ENCODE measurements at places on chromosomes 13 and 19.

GRCh38 chr19:50328873-50329145 lies 368 bp downstream of the KCNC3 start:
- DNase-seq: no peak

DNA sequence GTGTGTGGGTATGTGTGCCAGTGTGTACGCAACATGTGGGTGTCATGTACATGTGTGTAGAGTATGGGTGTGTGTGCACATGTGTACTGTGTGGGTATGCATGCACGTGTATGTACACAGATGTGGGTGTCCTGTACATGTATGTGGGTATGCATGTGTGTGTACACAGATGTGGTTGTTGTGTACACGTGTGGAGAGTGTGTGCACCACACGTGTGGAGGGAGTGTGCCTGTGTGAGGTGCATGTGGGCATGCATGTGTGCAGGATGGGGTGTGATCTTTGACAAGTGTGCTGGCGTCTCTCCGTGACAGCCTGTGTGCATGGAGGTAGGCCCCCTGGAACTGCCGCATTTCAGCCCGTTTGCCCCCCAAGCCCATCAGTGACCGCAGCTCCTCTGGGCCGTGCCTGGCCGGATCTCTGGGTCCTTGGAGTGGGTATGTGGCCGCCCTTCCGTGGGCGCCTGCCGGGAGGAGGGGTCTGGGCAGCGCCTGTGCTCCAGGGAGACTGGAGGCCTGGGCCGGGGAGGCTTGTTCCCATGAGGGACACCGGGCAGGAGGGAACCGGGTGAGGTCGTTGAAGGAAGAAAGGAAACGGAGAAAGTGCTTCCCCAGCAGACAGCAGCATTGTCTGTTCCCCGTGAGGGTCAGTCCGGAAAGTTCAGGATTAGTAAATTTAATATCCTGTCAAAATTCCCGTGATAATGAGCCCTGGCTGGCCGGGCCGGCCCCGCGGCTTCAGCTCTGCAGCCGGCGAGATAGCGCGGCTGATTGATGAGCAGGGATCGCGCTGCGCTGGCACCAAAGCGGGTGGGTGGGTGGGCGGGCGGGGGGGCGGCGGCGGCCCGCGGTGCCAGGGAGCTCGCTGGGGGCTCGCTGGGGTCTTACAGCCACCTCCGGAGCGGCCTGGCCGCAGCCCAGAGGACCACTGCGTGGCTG lies 91.1 kb upstream of the SOX1 start:
- no peak for DNase-seq

GRCh38 chr19:33100894-33101644 lies 20.1 kb downstream of the GPATCH1 start:
- no peak for DNase-seq

DNA sequence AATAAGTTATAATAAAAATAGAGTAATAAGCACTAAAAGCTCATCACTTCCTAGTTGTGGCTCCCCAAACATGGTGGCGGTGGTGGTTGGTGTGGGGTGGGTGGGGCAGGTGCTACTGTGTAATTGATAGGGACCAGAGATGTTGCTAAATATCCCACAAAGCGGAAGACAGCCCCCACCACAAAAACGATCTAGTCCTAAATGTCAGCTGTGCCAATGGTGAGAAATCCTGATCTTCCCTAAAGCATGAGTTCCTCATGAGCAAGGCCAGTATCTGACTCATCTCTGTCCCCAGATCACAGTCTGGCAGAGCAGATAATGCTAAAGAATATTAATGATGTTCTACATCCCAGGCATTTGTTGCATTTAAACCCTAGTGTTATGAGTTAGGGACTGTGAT lies 1.9 kb upstream of the EDDM13 start:
- DNase-seq: no peak

GRCh38 chr19:19514881-19515641 lies at the start of gene TSSK6:
TSS of gene TSSK6 (minus strand) at chr19:19515548. CDS start at chr19:19515427, 121 bp downstream.
- no peak for DNase-seq

DNA sequence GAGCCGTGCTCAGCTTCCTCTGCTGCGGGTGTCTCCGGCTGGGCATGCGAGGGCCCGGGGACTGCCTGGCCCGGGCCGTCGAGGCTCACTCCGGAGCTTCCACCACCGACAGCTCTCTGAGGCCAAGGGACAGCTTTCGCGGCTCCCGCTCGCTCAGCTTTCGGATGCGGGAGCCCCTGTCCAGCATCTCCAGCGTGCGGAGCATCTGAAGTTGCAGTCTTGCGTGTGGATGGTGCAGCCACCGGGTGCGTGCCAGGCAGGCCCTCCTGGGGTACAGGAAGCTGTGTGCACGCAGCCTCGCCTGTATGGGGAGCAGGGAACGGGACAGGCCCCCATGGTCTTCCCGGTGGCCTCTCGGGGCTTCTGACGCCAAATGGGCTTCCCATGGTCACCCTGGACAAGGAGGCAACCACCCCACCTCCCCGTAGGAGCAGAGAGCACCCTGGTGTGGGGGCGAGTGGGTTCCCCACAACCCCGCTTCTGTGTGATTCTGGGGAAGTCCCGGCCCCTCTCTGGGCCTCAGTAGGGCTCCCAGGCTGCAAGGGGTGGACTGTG lies 1.2 kb downstream of the S1PR4 start:
- DNase-seq: no peak

DNA sequence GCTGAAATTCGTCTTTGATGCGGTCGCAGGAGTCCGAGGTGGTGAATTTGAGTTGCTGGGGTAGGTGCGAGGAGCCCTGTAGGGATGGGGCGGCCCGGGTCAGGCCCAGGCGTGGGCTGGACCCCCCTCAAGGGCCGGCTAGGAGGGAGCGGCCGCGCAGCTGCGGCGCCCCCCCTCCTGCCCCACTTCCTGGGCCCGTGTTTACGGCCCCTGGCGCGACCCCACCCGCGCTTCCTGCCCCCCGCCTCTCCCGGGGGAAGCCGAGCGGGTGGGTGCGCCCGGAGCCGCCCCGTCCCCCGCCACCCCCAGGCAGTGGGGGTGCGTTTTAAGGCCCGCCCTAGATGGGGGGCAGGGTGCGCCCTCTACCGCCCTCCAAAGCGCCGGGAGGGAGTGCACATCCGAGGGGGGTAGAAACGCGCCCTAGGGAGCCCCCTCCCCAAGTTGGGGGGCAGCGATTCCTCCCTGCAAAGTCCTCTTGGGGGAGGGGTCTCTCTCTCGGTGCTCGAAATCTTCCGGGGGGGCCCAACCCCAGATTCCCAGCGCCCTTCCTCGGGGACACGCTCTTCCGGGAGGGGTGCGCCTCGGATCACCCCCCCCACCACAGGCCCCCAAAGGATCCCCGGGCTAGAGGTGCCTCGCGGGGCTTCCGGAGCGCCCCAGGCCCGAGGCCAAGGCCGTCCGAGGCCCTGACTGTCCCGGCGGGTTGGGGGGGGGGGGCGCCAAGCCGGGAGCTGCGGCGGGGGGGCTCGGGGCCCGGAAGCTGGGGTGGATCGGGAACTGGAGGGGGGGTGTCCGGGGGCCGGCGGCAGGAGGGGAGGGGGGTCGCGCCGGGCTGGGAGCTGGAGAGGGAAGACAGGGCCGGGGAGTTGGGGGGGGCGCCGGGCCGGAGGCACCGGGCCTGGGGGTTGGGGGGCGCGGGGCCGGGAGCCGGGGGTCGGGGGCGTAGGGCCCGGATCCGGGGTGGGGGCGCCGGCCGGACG lies 823 bp downstream of the TLE5 start:
- DNase-seq: no peak

GRCh38 chr19:32540621-32541020 lies 40.4 kb upstream of the PDCD5 start:
- no peak for DNase-seq

- no peak for DNase-seq
Observed at GRCh38 chr13:85725433-85725832, 73.8 kb downstream of the SLITRK6 start.

DNA sequence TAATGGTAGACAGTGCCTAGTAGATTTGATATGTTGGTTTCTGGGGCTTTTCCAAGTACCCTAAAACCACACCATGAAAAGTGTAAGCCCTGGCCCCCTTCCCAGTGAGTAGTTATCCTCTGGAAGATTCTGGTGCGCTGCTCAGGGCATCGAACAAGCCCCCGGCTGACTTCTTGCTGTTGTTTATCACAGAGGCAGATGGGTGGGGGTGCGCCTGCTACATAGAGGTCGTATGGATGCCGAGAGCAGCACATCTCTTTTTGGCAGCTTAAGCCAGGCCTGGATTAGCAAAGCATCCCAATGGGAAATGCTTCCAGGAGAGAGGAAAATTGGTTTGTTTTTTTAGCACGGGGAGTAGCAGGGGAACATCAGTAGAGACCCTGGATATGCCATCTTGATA lies 26.3 kb upstream of the SPATA13 start:
- no peak for DNase-seq

GRCh38 chr13:91347996-91348905 lies 764 bp downstream of the MIR17HG start:
- DNase-seq: no peak

- DNase-seq: no peak
Observed at GRCh38 chr19:34231439-34231838, 22.9 kb upstream of the GARRE1 start.

GRCh38 chr13:110234532-110234931 lies 72.4 kb downstream of the COL4A1 start:
- DNase-seq: no peak

DNA sequence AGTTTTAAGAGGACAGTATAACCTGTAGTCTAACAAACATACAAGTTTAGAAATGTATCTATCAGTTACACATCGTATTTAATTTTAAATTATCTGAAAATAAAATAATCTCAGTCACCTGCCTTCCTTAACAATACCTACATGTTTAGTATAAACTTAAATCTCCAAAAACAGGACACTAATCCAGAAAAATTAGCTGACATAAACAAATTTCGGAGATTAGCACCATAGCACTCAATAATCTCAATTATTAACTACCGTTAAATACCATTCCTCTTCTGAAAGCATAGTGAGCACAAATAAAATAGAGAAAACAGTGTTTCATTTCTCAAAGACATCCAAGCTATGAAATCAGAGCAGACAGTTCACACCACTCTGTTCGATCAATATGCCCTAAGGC lies 13.2 kb downstream of the MED4 start:
- DNase-seq: no peak

GRCh38 chr13:19586904-19587634 lies 25.7 kb upstream of the TPTE2 start:
- no peak for DNase-seq

- DNase-seq: no peak
Observed at GRCh38 chr13:108350579-108350978, 81.1 kb downstream of the TNFSF13B start.

DNA sequence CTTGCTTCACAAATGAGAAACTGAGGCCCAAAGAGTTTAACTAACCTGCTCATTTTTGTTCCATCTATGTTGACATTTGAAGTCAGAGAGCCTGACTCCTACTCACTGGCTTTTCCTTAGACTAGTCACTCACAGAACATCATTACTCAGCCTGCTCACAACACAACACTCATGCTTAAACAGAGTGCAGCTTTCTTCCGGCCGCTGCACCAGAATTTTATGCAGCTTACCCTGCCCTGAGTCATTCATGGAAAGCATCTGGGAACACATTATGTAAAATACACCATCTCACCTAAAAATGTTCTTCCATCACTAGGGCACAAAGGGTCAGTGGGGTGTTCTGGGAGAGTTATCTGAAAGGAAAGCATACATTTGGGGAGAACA lies 303.4 kb downstream of the SPRY2 start:
- DNase-seq: no peak

DNA sequence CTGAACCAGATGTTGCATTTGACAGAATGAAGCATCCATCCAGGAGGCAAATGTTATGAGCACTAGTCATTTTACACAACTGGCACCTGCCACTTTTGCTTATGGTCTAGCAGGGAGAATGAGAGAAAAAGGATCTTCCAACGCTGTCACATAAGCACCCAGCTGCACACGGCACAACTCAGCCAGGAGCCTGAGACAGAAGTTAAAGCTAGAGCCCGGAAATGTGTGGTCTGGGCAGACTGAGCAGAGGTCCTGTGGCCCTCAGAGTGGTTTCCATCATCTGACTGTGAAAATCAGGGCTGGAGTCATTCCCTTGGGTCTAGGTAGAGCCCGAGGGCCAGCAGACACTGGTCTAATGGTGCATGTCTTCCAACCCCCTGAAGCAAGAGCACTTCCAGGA lies 78.4 kb upstream of the XPO4 start:
- DNase-seq: no peak

- no peak for DNase-seq
Observed at GRCh38 chr19:50007947-50008346, 17.2 kb downstream of the VRK3 start.
